ENCODE measurements at places on chromosomes 5 and 9.

GRCh38 chr5:180137401-180138213 lies 66.0 kb upstream of the RNF130 start:
- no peak for DNase-seq

GRCh38 chr9:108750661-108751215 lies 105.0 kb downstream of the ACTL7B start:
- DNase-seq = no peak

GRCh38 chr9:81595887-81596543 lies 93.3 kb downstream of the TLE1 start:
- DNase-seq = peak; percentile 30

DNA sequence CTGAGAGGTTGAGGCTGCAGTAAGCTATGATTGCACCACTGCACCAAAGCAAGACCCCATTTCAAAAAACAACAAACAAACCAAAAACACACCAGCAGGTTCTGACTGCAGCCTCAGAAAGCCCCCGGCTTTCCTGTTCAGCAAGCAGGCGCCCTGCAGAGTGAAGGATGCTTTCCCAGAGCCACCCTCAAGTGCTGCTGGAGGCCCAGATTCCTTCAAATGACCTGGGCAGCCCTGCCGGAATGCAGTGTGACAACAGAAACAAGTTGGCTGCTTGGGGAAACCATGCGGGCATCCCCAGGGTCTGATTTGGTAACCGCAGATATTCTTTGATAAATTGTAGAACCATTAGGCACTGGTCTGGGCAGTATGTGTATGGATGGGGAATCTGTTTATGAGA lies 35.7 kb upstream of the GNE start:
- no peak for DNase-seq

DNA sequence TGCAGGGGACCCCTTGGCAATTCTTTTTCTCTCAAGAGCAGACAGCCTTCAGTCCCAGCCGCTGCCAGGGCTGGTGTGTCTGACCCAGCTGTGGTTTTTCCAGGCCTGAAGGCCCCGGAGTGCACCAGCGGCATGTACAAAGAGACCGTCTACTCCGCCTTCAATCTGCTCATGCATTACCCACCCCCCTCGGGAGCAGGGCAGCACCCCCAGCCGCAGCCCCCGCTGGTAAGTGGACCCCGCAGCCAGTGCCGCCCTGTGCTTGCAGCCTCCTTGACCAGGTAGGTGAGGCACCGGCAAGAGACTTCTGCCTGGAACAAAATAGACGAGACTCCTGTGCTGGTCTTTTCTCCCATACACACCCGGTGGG lies 1.3 kb downstream of the TCF7 start:
- DNase-seq = no peak
